H4 (cell line): ENCODE measurements at places on chromosomes 1 and 21. TPM values are rescaled to one million over a fixed set of nuclear protein-coding genes. Genes with fewer than 3 reads are reported as not detected.

Gene DNASE2B
- not detected in 2 replicates for total RNA-seq

- no peak for DNase-seq
Measured at GRCh38 chr1:94592571-94592920, 51.0 kb upstream of the F3 start.

Gene CEP104
- 13.1 and 23.5 TPM in 2 replicates for total RNA-seq

- no peak for DNase-seq
Measured at GRCh38 chr1:209103092-209103491, 480.4 kb upstream of the CAMK1G start.

- no peak for DNase-seq
Measured at GRCh38 chr1:23589585-23589986, 30.3 kb upstream of the ID3 start.

DNA sequence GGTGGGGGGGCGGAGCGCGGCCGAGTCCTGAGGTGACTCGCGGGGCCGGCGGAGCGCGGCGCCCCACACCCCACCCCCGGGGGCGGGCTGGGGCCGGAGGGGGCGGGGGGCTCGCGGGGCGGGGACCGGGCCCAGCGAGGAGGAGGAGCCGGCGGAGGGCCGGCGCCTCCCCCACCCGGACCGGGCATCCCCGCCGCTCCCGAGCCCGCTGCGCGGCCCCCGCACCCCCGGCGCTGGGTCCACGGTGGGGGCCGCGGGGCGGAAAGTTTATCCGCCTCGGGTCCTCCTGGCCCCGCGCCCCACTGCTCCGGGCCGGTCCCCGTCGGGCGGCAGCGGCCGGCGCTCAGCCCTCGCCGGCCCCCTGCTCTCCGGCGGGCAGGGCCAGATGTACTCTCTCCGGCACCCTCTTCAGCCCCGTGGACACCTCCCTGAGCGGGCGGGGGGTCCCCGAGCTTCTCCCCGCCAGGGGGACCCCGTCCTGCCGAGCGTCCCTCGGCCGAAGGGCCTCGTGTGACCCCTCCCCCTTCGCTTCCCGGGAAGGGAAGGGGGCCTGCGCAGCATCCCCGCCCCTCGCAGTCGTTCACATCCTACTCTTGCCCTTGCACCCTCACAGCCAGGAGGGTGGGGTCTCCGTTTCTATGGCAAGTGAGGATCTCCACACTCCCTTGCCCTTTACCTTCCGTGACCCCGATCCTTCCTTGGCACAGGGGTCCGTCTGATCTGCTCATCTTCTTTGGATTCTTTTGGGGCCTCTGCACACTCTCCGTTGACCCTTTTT, 663 bp downstream of the CAMTA1 start:
- no peak for DNase-seq

DNA sequence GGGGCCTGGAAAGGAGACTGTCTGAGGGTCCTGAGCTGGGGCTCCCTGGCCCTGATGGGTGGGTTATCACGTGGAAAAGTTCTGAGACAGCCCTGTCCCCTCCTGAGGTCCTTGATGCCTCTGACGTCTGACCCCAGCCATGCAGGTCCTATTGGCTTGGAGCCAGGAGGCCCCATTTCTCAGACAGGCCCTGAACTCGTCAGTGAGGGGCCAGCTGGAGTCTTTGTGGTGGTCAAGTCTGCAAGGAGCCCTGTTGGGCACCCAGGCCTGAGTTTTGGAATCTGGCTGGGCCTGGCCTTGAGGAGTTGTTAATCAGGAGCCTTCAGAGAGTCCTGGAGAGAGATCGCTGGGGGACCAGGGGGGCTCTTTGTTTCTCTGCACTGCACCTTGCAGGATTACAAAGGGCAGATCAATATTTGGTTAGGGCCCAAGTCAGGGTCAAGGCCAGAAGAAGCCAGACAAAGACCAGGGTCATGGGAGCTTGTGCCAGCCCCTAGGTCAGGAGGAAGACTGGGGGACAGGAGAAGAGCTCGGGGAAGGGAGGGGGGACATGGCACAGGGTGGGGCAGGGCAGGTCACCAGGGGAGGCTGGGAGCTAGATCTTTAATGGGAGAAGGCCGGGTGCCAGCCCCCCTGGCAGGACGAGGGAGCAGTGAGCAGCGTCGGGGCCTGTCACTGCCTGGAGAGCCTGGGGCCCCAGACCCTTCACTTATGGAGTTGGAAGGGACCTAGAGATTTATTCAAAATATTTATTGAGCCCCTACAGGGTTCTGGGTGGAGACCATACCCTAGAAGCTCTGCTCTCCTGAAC, 83.2 kb downstream of the PTPRU start:
- no peak for DNase-seq

- no peak for DNase-seq
Measured at GRCh38 chr1:16101623-16102022, 28.2 kb upstream of the FAM131C start.

GRCh38 chr21:29296446-29296845, 2.3 kb upstream of the BACH1 start:
- DNase-seq, result no peak

Gene POU3F1
- not detected in 2 replicates for total RNA-seq

GRCh38 chr1:238139713-238140112, 249.0 kb upstream of the ZP4 start:
- DNase-seq, result no peak

Gene MRPL55
- total RNA-seq, result 85.3 and 97.7 TPM in 2 replicates

Gene LIN28A
- not detected in 2 replicates for total RNA-seq

Gene SLC22A15
- total RNA-seq, result 0.60 and 1.1 TPM in 2 replicates

Gene ZSWIM5
- 1.3 and 1.6 TPM in 2 replicates for total RNA-seq

GRCh38 chr1:150194381-150195031, 41.4 kb downstream of the ANP32E start:
- DNase-seq, result no peak

GRCh38 chr1:101260556-101261350, 23.9 kb downstream of the S1PR1 start:
- no peak for DNase-seq

DNA sequence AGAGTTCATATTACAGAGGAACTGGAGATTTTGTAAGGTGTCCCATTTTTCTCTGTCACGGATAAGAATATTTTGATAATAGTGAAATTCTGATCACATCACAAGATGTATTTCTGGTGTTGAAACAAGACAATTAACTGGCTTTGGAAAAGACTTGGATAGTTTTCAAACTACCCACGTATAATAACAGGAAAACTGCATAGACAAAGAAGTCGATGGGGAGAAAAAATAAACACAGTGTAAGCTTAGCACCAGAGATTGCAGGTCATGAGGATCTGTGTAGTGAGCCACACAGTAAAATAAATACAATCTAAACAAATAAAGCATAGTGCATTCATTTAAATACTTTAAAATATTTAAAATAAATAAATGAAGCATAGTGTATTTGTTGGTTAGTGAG, 452.3 kb upstream of the ADAMTS5 start:
- no peak for DNase-seq
